Body of pancreas (tissue), 4 donors: ENCODE measurements at places on chromosomes 7 and 10.

- DNase-seq: no peak
Measured at GRCh38 chr7:148356303-148356702, 234.3 kb upstream of the C7orf33 start.

GRCh38 chr10:10977978-10978377 lies 39.7 kb upstream of the CELF2 start:
- no peak for DNase-seq

DNA sequence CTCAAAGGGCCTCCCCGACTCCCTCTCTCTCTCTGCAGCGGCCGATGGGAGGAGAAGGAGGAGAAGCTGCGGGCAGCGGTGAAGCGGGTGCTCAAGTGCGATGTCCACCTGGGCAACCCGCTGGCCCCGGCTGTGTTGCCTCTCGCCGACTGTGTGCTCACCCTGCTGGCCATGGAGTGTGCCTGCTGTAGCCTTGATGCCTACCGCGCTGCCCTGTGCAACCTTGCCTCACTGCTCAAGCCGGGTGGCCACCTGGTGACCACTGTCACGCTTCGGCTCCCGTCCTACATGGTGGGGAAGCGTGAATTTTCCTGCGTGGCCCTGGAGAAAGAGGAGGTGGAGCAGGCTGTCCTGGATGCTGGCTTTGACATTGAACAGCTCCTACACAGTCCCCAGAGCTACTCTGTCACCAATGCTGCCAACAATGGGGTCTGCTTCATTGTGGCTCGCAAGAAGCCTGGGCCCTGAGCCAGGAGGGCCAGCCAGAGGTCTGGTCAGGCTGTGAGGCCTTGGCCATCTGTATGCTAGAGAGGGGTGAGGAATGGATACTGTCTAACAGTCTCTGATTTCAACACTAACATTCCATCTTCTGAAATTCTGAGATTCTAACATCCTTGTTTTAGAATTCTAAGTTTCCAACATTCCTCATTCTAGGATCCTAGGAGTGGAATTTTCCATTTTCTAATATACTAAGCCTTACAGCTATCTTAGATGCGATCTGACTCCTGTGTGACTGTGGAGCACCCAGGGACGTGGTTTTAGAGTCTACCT lies 3.6 kb downstream of the INMT start:
- DNase-seq: no peak

DNA sequence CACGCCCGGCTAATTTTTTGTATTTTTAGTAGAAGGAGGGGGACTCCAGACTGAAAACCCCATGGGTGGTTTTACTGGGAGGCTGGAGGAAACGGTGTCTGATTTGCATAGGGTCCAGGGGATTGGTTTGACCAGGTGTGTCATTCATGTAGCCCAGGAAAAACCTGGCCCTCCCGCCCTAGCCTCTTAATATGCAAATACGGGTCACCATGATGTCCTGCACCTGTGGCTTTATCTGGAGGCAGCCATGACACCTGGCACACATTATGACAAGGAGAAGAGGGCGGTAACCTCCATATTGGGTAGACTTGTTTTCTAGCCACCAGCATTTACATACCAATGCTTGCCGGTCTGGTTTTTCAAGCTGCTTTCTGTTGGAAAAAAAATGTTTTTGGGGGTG lies 68.0 kb downstream of the TRIL start:
- peak; percentile 7 for DNase-seq

DNA sequence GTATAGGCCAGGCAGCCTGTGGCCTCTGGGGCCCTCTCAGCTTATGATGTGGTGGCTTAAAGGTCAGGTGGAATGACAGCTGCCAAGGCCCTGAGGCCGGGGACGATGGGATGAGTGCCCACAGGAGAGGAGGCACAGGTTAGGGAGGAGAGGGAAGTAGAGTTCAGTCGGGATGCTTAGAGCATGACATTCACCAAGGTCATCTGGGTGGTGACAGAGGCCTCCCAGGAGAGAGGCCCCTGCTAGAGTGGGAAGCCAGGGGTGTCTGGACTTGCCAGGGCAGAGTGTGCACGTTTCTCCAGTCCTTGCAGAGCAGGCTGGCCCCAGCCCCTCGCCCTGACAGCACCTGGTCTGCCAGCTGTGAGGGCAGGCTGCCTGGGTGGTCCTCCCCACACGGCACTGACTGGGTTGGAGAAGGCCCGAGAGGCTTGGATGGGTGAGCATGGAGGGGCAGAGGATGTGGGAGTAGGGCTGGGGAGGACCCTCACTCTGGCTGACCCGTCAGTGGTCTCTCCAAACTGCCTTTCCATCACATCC lies 1.5 kb downstream of the CALHM1 start:
- no peak for DNase-seq

- no peak for DNase-seq
Measured at GRCh38 chr10:598415-599170, 90.9 kb downstream of the DIP2C start.
